ENCODE measurements at places on chromosomes 3 and 15. TPM values are rescaled to one million over a fixed set of nuclear protein-coding genes. Genes with fewer than 3 reads are reported as not detected.

The ZXDC gene
- 12.3 TPM for total RNA-seq

The ZNF80 gene
- not detected for total RNA-seq

The CDHR4 gene
- 1.3 TPM for total RNA-seq

The SPINK8 gene
- total RNA-seq: not detected

The PTPRG gene
- 50.7 TPM for total RNA-seq

The APH1B gene
- 9.7 TPM for total RNA-seq
